ENCODE measurements at places on chromosomes 7 and 10.

DNA sequence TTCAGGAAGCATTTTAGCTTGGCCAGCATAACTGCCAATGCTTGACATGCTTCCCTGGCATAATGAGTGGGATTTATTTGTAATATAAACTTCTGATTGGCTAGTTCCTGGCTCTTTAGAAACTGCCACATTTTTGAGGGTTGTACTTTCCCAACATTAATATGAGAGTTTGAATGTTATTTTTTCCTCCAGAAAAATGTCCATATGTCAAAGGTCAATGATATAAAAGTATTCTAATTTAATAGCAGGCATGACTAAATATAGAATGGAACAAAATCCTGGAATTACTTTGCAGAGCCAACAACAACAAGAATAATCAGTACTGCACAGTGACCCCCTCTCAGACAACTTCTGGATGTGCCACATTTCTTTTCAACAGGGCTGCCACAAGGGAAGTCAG is 352.6 kb downstream of the PRPF18 start:
- DNase-seq: no peak

DNA sequence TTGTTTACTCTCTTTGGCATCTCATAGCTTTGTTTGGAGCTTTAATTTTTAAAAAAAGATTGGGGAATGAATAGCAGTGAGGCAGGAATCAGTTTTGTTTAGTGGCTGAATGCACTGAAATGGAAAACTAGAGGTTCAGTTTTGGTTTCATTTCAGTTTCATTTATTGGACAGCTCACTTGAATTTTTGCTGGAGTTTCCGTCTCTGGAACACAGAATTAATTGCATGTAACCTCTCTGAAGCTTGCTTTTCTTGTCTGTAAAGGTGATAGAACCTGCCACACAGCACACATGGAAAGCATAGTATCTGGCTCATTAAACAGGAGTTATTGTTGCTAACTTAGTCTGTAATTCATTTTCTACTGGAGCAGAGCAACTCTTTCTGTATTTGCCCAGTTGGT is 7.1 kb downstream of the GRM8 start:
- no peak for DNase-seq

DNA sequence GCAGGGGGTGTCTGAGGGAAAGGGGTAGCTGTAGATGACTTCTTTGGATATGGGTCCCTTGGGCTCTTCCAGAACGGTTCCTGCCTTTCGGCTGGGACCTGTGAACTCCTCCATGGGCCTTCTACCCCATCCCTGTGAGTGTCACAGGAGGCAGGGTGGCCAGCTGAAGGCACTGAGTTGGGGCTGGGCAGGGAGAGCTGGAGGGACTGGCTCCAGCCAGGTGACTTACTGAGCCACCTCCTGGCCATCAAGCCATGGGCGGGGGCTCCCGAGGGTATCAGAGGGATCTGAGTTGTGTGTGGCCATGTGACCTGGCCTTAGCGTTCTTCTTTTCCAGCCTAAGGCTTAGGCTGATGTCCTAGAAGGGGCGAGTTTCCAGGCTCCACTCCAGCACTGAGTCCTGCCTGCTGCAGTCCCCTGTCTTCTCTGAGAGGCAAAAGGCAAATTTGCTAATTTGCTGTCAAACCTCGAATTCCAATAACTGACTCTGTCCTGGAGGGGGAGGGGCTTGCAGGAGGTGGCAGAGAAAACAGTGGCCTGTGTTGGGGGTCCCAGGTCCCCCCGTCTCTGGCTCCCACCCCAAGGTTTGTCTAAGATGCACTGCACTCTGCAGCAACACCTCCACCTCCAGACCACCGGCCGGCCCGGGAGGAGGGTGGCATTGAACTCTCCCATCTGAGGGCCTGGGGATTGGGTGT is 27.2 kb downstream of the ADCYAP1R1 start:
- DNase-seq: no peak

- peak; percentile 7 for DNase-seq
Measured at GRCh38 chr10:30384701-30385201, 35.7 kb upstream of the MTPAP start.

GRCh38 chr7:27606270-27607209 is 56.1 kb downstream of the HIBADH start:
- DNase-seq: no peak

DNA sequence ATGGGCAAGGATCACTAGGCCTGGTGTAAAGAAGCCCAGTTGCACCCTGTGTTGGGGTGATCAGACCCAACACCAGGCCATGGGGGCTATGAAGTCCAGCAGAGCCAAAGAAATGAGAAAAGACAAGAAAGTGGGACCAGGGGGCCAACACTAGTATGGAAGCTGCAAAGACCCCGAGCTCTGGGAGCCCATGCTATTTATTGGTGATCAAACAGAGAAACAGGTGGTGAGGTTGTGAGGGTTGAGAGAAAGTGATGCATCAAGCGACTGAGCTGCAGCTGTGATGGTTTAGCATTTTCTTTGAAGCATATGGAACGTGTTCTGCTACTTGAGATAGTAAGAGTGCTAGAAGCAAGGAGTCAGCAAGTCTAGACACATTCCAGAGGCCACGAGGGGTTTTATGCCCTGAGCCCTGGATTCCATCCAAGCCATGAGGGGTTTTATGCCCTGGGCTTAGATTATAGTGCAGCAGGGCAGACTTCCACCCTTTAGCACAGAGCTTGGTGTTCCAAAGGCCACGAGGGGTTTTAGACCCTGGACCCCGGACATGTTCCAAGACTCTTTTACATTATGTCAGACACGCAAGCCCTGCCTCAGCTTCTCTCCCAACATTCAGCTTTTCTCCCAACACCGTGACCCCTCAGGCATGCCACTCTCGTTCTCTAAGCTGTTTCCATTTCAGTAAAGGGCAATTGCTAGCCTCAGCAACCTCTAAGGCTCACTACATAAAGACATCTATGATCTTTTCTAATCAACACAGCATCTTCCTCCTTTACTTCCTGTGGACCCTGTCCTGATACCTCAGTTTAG is 43.1 kb upstream of the GPAM start:
- no peak for DNase-seq

- no peak for DNase-seq
Measured at GRCh38 chr10:68096913-68097516, 12.3 kb upstream of the MYPN start.

DNA sequence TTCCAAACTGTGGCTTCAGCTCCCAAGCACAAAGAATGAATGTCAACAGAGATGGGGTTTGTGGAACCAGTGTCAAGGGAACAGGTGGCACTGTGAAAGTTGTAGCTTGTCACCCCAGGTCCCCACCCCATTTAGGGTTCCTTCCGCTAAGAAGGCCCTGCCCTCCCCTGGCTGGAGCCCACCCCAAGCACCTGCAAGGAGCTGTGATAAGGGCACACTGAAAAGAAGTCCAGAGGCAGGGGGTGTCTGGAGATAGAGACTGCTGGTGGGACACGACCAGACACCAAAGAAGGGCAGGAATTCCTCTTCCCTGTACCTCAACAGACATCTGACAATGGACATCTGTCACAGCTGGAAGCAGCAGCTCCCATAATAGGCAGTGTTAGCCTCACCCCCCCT is 4.5 kb downstream of the GRID1 start:
- DNase-seq: no peak

DNA sequence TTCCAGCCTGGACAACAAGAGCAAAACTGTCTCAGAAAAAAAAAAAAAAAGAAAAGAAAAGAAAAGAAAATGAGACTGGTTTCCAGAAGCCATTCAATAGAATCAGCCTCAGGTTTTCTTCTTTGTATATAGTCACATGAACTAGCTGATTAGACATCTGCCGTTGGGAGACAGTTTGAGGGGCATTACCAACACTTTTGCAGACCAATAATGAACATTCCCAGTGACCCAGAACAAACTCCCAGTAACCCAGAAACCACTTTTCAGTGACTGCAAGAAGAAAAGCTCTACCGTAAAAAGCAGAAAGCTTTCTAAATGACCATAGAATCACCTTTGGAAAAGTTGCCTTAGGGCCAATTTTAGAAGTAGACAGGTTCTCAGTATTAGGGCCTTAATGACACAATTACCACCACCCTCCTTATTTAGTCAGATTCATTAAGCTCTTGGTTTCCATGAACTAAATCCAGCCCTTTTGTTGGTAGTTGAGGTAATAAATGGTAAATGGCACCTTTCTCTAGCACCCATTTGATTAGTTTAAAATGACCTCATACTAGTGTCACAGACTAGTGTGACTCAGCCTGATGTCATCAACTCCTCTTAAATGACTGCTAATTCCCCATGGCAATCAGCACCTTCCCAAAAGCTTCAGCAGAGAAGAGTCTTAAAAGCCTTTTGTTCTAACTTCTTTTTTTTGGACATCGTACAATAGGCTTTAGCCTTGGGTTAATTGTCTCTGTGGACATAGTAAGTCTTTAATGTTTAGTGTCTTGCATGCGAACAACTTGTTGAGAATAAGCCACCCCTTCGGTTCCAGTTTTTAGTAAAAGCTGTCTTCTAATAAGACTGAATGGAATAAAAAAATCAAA is 33.6 kb upstream of the XRCC2 start:
- DNase-seq: no peak

DNA sequence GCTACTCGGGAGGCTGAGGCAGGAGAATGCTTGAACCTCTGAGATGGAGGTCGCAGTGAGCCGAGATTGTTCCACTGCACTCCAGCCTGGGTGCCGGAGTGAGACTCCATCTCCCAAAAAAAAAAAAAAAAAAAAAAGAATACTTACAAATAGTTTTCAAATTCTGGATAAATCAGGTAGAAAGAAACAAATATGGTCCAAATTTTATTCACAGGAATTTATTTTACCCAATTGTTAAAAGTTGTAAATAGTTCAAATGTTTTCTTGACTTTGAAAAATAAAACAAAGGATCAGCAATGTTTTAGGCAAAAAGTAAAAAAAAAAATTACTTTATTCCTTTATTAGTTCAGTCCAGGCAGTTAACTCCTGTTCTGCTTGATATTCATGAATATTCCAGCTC is 172.9 kb upstream of the NAMPT start:
- DNase-seq: no peak

DNA sequence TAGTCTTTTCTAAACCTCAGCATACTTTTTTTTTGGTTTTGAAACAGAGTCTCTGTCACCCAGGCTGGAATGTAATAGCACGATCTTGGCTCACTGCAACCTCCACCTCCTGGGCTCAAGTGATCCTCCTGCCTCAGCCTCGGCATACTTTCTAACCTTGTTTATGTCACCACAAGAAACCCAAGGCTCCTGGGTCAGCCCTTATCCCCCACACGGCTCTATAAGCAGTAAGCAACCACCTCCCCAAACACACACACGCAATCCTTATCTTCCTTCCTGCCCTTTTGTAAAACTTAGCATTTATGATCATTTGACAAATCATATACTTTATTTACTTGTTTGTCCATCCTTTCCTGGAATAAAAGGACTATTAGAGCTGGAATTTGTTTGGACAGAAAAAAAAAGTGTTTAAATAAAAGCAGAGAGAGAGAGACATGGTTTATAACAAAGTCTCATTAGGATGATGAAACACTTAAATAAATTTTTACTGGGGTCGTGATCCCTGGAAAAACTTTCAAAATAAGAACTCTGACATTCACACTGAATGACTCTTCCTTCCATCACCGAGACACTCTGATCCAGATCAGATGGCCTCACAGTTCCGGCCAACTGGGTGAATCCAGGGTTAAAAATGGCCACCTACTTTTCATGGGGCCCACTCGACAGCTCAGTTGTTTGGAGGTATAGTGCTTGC is 72.7 kb upstream of the PIK3CG start:
- no peak for DNase-seq

DNA sequence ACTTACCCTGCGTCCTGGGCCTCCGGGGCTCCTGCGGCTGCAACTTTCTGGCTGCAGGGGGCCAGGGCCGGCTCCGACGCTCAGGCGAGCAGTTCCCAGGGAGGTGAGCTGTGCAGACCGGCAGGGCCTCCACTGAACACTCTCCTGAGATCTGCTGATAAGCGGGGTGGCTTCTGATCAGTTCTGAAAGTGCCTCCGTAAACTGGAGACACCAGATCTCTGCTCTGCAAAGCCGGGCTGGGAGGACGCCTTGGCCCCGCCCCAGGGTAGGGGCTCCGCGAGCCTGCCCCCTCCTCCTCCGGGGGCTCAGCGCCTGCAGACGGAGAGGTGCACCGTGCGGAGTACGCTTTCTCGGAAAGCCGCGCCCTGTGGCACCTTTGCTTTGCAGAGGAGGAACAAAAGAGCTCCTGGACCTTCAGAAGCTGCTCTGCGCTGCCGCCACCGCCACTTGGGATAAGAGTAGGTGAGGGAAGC is 141.3 kb upstream of the VKORC1L1 start:
- no peak for DNase-seq

GRCh38 chr7:93364806-93365205 is 132.6 kb downstream of the VPS50 start:
- no peak for DNase-seq

- DNase-seq: no peak
Measured at GRCh38 chr10:86698207-86698940, 30.1 kb downstream of the LDB3 start.

DNA sequence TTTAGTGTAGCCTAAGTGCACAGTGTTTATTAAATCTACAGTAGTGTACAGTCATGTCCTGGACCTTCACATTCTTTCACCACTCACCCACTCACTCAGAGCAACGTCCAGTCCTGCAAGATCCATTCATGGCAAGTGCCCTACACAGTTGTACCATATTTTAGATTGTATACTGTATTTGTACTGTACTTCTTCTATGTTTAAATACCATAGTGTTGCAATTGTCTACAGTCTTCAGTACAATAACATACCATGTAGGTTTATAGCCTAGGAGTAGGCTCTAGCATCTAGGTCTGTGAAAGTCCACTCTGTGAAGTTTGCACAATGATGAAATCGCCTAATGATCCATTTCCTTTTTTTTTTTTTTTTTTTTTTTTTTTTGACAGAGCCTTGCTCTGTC is 12.0 kb downstream of the EEPD1 start:
- no peak for DNase-seq

DNA sequence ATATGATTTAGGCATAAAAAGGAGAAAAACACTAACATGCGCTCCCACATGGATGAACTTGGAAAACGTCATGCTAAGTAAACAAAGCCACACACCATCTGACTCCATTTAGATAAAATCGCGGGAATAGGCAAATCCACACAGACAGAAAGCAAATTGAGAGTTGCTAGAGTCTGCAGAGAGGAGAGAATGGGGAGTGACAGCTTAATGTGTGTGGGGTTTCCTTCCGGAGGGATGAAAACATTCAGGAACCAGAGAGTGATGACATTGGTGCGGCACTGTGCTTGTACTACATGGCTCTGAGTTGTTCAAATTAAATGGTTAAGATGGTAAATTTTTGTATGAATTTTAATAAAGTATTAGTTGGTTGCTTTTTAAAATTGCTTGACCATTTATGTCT is 482.9 kb upstream of the AKR1E2 start:
- no peak for DNase-seq
